Calu3 (cell line): ENCODE measurements at places on chromosomes 7 and 10.
A peak's percentile ranks its signal among the peaks of the same experiment; 100 is the strongest.

GRCh38 chr7:17130281-17131059 is 168.0 kb upstream of the AHR start:
- peak; percentile 78 for DNase-seq

GRCh38 chr7:69600710-69601519 is 2.6 kb downstream of the AUTS2 start:
- no peak for DNase-seq

- DNase-seq, result no peak
These were observed 121.3 kb downstream of the ADK start for GRCh38 chr10:74272288-74272687.

DNA sequence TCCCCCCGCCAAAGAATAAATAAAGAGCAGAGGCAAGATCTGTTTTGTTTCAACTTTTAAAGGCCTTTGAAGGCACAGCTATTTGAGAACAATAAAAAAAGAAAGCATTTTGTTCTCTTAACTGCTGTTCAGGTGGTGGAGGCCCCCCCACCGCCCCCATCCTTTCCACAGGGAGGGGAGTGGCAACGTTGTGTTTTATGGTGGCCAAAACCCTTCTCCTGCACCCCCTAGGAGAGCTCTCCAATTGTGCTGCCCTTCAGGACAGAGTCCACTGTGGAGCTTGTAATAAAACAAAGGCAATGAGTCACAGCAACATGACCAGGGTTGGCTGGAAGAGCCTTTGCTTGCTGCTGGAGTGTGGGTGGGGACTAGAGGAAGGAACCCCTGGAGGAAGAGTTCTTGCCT is 987.9 kb downstream of the KCNMA1 start:
- no peak for DNase-seq

- peak; percentile 87 for DNase-seq
These were observed 169.5 kb upstream of the SVIL start for GRCh38 chr10:29804025-29804852.

GRCh38 chr10:110326351-110327032 is 21.8 kb upstream of the SMNDC1 start:
- no peak for DNase-seq

GRCh38 chr10:93030409-93030808 is 30.2 kb upstream of the CYP26C1 start:
- no peak for DNase-seq

- DNase-seq, result no peak
These were observed 47.0 kb downstream of the TMEM106B start for GRCh38 chr7:12258074-12258473.

DNA sequence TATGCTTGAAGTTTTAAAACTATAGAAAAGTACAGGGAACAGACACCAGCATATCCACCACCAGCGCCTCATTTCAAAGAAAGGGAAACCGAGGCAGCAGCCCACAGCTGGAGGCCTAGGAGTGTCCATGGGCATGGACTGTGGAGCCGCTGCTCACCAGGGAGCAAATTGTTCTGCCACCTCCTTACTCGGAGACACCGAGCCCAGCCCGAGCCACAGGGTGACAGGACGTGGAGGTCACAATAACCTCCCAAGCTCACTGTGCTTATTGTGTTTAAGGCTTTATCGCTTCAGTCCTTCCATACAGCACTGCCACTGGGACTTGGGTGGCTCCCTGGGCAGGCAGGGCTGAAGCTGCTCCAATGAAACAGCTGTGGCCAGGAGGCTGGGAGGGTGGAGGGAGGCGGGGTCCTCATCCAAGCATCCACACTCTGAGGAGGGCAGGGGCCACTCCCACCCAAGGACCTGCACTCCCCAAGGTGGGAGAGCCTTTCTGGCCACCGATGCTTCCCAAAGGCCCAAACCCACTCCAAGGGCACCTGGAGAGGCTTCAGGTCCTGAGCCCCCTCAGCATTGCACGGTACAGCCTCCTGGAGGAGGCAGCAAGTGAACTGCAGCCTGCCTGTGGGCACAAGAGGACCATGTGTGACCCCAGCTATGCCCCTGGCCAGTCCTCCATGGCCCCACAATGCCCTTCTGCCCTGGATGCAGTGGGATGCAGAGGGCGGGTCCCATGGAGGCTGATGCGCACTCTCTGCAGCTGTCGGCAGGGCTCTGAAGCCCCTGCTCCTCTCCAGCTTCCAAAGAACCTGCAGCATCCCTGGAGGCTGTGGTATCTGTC is 38.7 kb upstream of the RET start:
- DNase-seq, result no peak

DNA sequence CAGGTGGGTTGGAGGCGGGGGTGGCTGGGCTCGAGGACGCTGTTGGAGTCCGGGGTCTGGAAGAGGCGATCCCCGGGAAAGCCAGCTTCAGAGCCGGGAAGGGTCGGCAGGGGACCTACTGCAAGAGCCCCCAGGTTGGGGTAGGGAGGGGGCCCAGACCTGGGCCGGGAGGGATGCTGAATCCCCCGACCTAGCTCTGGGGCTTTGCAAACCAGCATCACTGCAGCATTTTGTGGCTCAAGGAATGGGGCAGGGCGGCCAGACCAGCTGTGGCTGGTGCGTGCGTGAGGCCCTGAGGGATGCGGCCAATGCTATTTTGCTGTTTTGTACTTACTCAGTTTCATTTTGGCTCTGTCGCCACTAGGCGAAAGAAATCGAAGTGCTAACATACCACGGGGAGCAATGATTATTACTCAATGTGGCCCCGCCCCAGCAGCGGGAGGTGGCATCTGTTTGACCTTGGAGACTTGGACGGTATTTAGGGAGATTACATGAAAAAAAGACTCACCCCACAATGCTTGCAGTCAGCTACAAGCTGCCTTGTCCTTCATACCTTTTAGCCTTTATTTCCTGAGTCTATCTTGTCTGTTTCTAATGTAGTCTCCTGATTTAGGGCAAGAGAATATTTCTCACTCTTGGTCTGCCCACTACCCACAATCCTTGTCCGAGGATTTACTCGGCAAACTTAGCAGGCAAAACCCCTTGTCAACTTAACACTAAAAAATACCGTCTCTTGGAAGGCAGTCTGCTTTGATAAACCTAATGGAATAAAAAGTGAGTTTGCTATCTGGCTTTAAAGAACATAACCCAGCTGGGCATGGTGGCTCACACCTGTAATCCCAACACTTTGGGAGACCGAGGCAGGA is 16.2 kb downstream of the HSPB1 start:
- DNase-seq, result peak; percentile 62

- no peak for DNase-seq
These were observed 76.5 kb downstream of the AFAP1L2 start for GRCh38 chr10:114327537-114328440.

DNA sequence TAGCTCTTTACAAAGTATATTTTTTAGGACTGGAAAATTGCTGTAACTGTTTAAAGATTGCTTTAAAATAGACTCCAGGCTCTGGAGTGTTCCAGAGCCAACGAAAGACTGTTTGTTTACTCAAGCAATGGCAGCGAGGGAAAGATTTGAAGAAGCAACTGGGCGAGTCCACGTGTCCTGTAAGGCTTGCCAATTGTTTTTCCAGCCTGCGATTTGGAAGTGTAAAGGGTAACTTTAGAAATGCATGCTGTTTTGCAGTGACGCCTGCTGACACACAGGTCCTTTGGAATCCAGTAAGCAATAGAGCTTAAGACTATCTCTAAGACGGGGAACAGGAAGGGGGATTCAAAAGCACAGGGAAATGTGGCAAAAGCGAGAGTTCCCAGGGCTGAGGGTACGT is 55.8 kb downstream of the TACC2 start:
- no peak for DNase-seq

- DNase-seq, result no peak
These were observed 167.3 kb upstream of the KMT2E start for GRCh38 chr7:104846731-104847130.

- no peak for DNase-seq
These were observed 16.0 kb downstream of the CCDC71L start for GRCh38 chr7:106644999-106645398.
